ENCODE measurements at places on chromosomes 2 and 18.

DNA sequence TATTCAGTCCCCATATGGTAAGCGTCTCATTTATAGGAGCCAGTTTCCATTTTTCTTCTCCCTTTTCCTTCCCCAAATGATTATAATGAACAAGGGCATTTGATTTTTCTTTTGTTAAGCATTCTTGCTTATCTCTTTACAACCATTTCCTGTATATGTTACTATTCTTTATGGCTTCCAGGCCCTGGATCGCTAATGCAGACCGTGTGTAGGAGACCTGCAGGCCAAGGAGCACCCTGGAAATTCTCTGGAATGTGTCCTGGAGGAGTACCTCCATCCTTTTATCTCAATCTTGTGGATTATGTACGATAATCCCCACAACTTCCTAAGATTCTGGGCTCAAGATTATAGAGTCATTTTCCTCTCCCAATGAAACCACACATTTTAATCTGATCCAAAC lies 439.6 kb upstream of the MMADHC start:
- no peak for DNase-seq

DNA sequence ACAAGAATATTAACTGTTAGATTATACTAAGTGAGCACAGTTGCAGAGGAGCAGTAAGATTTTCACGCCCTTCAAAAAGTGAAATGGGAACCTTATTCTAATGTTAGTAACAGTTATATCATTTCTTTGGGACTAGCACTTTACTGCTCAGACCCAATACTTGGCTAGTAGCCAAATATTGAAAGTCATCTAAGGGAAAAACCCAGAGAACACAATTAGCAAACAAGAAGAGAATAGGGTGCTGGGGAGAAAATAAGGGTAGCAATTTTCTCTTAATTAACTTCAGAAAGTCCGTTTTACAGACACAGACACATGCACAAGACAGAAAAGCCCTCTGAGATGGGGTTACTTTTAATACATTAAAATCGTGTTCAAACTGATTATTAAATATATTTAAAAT lies 71.8 kb downstream of the ID2 start:
- DNase-seq: no peak

- DNase-seq: no peak
Measured at GRCh38 chr2:66252109-66252508, 182.8 kb upstream of the MEIS1 start.

DNA sequence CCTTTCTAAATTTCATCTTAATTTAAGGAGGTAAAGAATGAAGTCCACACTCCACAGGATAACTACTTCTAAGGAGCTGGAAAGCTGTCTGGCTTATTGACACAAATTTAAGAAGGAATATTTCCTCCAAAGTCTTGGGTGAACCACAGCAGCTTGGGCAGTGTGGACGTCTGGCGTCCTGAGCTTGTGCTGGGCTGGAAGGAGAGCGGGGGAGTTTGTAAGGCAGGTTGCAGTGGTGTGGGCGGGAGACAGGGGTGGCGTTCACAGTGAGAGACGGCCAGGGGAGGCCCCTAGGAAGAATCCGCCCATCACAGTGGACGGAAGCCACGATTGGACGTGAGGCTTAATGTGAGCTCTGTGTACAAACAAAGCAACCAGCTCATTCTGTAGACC lies 25.7 kb downstream of the ADI1 start:
- DNase-seq: no peak

DNA sequence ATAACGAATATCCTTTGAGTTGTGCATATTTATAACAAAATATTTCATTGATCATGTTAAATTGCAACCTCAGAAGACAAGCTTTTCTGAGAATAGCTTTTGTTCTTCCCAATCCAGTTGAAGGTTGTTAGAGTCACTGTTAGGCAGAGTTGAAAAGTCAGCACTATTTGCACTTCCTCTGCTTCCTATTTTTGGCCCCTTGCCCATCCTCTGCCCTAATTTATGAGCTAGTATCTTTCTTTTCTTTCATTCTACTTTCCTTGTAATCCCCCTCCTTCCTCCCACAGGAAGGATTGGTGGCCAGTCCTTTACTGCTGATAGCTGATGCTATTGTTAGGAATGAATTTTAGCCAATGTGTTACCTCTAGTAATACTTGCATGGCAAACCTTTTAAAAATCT lies 4.9 kb downstream of the RALB start:
- no peak for DNase-seq

- DNase-seq: no peak
Measured at GRCh38 chr2:32865399-32866068, 81.2 kb upstream of the LTBP1 start.

GRCh38 chr2:191927319-191927867 lies 80.5 kb upstream of the CAVIN2 start:
- DNase-seq: no peak

DNA sequence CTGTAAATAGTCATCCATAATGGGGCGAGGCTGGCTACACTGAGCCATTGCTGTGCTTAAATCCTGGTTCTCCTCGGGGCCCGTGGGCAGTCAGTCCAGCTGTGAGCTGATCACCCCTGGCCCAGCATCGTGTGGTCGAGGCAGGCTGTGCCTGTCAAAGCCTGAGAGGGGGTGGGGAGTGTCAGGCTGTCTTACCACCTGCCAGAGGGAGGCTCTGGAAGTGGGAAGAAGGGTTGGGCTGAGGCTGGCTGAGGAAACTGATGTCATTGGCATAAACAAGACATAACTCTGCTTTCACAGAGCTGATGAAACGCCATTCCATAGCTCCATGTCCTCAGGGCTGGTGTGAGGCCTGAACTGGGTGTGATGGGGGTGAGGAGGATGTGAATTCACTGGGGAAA lies 49.7 kb downstream of the KLHL29 start:
- DNase-seq: no peak

DNA sequence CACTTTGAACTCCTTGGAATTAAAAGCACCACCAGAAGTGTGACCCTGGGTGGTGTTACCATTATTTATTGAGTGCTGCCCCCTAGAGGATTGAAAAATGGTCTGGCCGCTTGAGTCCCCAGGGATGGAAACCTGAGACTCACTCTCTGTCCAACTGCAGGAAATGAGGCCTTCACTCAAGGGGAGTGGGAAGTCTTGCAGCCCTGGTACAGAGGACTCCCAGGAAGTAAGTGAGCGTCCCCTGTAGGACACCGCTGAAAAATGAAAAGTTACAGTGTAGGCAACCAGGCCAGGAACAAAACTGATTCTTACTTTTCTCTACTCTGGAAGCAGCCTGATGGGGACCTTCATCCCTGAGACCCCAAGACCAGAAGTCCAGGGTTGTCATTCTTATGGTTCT lies 2.2 kb upstream of the NRP2 start:
- DNase-seq: no peak

GRCh38 chr2:50401772-50402653 lies 629.9 kb downstream of the NRXN1 start:
- DNase-seq: no peak

DNA sequence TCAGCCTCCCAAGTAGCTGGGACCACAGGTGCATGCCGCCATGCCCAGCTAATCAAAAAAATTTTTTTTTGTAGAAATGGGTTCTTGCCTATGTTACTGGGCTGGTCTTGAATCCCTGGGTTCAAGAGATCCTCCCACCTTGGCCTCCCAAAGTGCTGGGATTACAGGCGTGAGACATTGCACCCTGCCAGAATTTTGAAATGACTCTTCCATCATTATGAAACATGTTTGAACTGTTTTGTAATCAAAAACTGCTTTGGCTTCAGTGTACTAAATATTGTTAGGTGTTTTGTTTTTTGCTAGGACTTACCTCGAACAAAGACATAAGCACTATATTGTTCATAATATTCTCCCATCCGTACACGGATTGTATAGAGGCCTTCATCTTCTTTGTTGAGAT lies 55.8 kb downstream of the MYOM1 start:
- no peak for DNase-seq

DNA sequence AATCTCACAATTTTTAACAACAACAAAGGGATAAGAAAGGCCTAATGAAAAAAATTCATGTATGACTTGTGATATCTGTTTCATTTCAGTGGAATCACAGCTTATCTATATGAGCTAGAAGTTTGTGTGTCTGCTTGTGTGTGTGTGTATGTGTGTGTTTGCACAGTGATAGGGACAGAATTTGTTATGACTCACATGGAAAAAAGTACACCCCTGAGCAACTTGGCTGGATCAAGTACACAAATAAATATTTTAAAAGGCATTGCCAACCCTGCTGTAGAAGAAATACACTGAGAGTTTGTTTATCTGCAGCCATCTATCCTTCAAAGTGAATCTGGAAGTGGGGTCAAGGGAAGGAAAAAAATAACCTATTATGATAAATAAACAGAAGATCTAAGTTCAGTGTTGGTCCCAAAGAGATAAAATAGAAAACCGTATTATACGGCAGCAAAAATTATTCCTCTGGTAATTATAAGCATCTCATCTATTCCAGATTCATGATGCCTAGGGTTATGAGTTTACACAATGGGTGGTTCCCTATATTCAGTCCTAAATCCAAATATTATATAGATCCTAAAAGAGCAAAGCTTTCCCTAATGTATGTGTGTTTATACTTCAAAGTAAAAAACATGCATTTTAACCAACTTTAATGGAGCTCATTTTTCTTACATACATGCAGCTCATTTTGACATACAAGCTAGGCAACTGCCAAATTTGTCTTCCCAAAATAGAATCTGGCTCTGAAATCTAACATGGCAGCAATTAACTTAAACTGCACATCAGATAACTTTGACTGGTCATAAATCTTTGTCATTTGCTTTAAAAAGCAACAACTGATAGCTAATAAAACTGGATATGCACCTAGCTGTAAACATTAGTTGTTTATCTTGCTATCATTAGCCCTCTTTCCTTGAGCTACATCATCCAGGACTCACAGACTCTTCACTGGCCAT lies 420.6 kb downstream of the IRS1 start:
- DNase-seq: no peak

- DNase-seq: no peak
Measured at GRCh38 chr2:122112216-122113005, 357.0 kb downstream of the TSN start.

DNA sequence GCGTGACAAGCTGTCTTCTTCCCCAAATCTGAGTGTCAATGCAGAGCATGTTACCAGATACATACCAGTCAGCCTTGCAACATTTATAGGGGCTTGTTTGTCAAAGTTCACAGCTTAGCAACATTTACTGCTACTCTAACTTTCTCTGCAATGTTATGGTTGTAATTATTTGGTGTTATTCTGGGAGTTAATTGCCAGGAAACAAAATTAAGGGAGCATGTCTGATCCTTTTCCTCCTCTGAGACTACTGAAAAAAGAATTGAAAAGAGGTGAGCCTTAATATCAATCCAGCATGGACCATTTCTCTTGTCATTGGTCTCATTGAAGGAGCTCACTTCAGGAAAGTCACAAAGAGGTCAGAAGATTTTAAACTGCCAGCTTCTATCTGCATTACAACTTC lies 465.6 kb upstream of the LINC00305 start:
- no peak for DNase-seq

DNA sequence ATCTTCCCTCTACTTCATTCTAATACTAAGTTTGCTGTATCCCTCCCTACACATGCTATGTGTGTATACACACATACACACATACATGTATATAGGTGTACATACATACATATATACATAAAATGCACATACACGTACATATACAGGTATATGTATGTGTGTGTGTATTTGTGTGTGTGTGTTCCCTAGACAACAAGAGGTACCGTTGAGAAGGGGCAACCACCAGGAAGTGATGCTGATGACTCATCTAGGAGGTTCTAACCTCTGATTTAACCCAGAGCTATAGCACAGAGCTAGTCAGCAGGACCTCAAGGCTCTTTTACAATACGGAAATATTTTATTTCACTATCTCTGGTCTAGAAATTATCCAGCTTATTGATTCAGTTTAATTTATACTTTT lies 139.2 kb downstream of the LAMA3 start:
- peak; percentile 15 for DNase-seq

DNA sequence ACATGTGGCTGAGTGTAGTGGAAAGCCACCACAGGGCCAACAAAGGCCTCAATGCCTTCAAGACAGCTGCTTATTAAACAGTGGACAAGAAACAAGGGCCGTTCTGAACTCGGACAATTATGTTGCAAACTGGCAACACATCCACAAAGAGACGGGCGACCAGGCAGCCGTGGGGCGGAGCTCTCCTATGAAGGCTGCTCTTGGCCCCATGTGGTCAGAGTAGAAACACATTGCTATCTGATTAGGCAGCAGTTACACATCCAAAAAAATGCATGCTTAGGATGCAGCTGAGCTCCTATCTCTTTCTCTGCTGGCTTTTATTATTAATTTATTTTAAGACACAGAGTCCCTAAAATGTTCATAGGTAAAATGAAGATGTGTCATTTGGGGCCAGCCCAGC lies 163.4 kb downstream of the TMEM163 start:
- DNase-seq: no peak

DNA sequence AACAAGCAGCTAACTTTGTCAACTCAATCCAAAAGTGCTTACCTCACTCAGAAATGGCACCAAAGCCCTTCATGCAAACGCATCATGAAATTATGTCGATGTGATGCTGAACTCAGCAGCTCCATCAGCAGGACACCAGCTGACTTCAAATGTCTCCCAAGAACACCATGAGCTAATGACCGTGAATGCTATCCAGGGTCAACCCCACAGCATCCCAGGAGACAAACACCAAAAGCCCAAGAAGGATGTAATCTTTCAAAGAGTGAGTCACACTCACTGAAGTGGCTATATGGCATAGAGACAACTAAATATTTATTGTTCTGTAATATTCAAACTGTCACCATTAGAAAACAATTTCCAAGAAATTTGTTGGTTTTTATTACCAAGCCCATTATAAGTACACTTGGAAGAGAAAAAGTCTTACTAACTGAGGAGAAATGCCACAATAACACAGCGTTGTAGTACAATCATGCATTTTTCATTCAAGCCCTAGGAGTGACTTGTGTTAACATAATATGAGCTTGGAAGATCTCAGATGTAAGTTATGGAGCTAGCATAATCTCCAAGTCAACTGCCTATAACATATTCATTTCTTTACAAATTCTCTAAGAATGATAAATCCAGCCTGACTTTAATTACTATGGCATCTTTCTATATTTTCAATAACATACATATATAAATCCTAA lies 165.0 kb upstream of the CCDC68 start:
- DNase-seq: no peak

DNA sequence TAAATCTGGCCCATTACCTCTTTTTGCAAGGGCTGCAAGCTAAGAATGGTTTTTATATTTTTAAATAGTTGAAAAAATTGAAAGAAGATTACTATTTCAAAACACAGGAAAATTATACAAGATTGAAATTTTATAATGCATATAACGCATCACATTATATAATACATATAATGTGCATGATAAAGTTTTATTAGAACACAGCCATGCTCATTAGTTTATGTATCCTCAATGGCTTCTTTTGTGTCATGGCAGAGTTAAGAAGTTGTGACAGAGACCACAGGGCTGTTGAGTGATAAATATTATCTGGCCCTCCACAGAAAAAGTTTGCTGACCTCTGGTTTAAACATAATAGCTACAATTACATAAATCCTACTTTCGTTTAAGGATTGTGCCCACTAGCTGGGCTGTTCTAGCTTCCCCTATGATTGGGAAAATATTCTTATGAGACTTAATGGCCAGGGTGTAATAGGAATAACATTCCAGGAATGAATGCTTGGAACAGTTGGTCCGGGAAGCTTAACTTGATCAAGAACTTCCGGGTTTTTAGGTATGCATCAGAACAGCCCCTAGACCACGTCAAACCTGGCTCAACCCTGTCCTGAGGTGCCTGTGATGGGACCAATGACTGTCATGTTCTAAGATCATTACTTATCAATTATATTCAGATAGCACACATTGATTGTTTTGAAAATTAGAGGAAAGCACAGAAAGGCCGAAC lies 98.7 kb upstream of the LPIN2 start:
- DNase-seq: no peak

All from activated effector memory CD4-positive, alpha-beta T cell treated with Interleukin-2 at 50 U/mL for 16 hours (primary cell).